ENCODE measurements at places on chromosomes 5 and 9.
A peak's percentile ranks its signal among the peaks of the same experiment; 100 is the strongest.

DNA sequence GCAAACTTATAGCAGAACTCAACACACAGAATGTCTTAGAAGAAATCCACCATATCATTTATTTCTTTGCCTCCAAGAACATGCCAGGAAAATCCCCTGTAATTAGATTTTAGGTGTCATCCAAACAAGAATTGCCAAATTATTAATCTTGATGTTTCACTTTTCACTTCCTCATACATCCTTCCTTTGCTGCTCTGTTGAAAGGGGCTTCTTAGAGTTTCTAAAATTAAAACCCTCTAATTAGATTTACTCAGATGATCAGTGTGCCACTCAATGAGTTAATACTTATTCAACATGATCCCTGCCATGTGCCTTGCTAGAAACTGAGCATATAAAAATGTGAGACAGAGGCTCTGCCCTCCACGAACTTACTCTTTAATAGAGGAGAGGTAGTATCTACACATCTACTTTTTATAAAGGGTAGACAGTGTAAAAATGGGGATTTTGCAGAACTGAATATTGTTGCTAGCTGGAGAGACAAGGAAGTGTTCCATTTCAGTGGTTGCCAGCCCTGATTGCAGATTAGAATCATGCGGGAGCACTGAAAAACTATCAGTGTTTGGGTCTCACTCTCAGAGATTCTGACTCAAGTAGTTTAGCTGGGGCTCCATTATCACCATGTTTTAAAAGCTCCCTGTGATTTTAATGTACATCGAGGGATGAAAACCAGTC, 498.4 kb downstream of the TLE4 start:
- no peak for DNase-seq

GRCh38 chr5:7850395-7851239, at the start of gene CFAP90:
Gene CFAP90 (minus strand): TSS chr5:7851133. CDS start chr5:7851021, 112 bp downstream.
- DNase-seq, result peak; percentile 13

GRCh38 chr5:38267372-38267771, 9.0 kb downstream of the EGFLAM start:
- no peak for DNase-seq

DNA sequence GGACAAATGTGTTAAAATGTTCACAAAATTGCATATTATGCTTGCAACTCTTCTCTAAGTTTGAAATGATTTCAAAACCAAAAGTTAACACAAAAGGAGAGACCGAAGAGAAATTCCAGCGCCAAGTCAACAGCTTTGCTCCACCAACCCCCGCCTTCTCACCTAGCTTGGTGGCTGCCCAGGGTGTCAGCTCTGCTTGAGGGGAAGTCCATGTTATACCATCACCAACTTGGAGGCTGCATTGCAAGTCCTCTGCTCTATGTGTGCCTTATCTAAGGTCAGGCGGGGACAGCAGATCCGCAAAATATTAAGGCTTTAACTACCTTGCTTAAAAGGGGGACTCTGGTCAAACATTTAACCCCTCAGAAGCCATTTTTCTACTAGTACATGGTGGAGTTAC, 14.6 kb downstream of the CCNJL start:
- DNase-seq, result no peak

GRCh38 chr9:70170151-70170790, 88.5 kb upstream of the SMC5 start:
- DNase-seq, result no peak

GRCh38 chr9:12993466-12993865, 218.6 kb downstream of the LURAP1L start:
- DNase-seq, result no peak

- peak; percentile 53 for DNase-seq
Observed at GRCh38 chr5:66958980-66959641, 237.5 kb downstream of the CD180 start.

GRCh38 chr9:26756881-26757280, 135.7 kb downstream of the CAAP1 start:
- no peak for DNase-seq
